Stimulated activated CD4-positive, alpha-beta T cell treated with anti-CD3 and anti-CD28 coated beads, TNF-alpha, amount 100 ng/mL, for 1 hour (primary cell): ENCODE measurements at places on chromosomes 1 and 21.

- DNase-seq: no peak
Observed at GRCh38 chr1:153292740-153293479, 19.8 kb downstream of the PGLYRP3 start.

DNA sequence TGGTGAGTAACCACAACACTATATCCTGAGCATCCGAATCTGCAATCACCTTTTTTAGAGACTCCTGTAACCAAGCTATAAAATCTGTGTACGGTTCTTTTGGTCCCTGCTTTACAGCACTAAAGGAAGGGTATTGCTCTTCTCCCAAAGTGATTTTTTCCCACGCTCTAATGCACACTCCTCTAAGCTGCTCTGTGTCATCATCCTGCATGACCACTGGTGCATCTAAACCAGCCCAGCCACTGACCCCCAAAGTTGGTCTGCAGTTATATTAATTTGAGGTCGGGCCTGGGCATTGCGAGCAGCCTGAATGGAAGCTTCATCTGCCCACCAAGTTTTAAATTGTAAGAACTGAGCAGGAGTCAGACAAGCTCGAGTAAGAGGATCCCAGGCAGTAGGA lies 480.0 kb downstream of the PTPRU start:
- no peak for DNase-seq

DNA sequence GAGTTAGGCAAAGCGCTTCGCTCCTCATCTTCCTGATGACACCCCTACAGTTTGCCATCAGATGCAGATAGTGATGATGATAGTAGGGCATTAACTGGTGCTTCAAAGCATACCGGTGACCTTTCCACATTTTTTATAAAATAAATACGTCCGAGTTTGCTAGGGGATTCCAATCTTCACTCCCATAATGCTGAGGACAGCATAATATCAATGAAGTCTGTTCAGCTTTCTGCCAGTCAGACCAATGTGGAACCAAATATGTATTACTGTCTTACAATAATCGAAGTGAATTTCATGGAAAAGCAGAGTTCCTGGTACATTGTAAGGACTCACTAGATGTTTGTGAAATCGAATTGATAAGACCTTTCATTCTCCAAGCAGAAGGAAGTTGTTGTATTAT lies 258.7 kb downstream of the RYR2 start:
- no peak for DNase-seq

DNA sequence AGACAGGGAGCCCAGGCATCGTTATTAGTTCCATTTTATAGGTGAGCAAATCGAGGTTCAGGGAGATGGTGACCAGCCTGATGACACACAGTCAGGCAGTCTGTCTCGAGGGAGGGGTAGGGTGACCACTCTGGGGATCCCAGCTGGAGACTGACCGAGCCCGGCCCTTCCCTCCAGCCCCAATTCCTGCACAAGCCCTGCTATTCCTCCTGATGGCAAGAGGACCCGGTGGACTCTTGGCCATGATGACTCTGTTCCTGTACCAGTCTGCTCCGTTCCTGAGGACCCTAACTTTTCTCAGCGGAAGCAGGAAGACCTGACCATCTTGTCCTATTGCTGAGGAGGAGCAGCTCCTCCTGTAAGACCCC lies 391 bp downstream of the AGT start:
- no peak for DNase-seq

DNA sequence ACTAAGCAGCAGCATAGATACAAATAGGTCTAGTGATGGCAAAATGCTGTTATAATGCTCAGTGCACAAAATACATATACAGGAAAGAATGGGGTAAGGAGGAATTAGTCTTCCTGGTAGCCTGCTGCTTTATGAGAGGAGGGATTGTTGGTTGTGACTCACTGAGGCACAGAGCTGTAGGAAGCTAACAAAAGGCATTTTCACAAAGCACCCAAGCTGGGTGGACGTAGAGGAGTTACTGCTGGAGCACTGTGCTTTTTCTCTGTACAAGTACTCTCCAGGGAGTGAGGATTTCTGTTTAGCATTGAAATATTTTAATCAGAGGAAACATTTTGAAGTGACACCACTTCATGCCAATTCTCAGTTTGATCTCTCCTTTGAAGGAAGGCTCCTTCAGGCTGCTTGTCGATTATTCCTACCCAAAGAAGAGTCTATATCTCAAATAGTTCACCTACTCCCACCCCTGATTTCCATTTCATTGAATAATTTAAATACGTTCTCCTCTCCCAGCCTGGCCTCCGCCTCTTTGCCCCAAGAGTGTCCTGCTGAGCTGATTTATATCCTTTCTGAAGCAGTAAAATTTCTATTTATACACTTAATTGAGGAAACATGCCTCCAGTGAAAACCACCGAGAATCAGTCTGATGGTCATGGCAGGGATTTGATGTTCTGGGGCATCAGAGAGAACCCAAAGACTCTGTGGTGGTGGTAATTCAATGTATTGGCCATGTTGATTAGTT lies 271.9 kb downstream of the HHAT start:
- no peak for DNase-seq

- DNase-seq: no peak
Observed at GRCh38 chr1:109523706-109524105, 14.2 kb upstream of the AMIGO1 start.

DNA sequence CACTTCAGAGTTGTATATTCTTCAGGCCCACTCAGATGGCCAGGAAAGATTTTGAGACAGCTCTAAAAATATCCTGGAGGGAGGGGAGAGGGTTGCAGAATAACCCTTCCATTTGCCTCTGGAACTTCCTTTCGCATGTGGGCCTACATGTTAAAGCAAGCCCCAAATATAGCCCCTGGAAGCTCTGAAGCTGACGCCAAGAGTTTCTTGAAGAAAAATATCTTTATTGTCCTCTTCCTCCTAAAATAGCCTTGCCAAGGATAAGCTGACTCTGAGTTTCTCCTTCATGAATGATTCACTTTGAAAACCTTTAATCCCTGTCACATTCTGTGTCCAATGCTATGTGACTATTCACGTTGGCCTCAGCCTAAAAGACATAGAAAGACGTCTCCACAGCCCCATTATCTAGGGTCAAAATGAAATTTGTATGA lies 6.4 kb downstream of the C1orf116 start:
- DNase-seq: no peak

DNA sequence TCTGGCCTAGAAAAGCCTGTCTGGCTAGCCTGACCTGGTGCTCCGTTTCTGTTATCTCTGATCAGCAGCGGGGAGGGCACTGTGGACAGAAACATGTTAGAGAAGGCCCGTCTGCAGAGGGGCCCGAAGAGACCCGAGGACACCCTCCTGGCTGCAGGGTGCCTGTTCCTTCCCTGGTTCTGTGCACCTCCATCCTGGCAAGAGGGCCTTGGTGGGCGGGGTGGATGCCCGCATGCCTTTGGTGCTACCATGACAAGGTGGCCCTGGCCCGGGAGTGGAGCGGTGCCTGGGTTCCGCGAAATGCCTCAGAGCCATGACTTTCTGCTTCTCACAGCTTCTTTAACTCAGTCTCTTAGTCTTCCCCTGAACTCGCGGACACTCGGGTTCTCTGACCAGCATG lies 233.6 kb downstream of the CAMTA1 start:
- DNase-seq: no peak

GRCh38 chr1:162359523-162360236 lies 17.0 kb downstream of the SPATA46 start:
- DNase-seq: no peak

DNA sequence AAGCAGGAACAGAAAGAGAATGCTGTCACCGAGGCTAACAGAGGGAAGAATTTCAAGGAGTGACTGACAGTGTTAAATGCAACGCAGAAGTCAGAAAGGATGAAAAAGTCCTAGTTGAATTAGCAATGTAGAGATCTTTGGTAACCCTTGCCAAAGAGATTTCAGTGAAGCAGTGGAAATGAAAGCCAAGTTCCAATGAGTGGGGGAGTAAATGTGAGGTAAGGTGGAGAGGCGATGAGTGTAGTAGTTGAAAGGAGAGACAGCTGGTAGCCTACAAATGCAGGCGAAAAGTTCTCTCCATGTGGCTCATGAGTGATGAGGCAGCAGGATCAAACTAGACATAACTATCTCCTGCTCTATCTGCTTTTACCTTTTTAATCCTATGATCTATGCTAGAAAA lies 74.6 kb upstream of the IPO9 start:
- DNase-seq: no peak

- DNase-seq: no peak
Observed at GRCh38 chr1:182459949-182460348, 10.0 kb downstream of the RGSL1 start.

GRCh38 chr21:41916888-41917433 lies 36.9 kb downstream of the C2CD2 start:
- DNase-seq: no peak

DNA sequence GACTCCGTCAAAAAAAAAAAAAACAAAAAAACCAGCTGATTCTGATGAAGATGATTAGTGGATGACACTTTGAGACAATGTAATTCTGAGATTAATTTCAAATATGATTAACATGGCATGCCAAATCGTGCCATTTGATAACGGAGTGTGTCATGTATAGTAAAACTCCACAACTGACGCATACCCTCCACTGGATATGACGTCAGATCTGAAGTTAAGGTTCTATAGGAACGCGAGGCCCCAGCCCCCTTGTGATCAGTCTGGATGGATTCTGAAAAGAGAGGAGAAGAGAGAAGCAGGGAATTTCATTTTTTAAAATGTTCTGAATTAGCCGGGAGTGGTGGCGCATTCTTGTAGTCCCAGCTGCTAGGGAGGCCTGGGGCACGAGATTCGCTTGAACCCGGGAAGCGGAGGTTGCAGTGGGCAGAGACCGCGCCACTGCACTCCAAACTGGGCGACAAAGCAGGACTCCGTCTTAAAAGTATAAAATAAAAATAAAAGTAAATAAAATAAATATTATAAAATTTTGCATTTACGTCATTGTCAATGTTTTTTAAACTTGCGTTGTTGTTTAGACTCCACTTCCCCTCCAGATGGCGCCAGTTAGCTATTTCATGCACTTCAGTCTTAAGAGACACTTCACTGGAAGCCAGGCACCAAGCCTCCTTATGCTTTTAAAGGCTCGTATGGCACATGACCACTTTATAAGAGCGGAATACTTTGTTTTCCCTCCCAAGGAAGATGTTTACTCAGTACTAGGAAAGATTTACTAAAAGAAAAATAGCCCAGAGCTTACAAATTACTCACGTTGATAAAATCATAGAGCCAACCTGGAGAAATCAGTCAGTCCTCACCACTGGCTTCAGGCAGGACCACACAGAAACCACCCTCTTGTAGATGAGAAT lies 65.5 kb downstream of the UBE2U start:
- peak; percentile 20 for DNase-seq

GRCh38 chr1:2135441-2135841 lies 59.1 kb downstream of the FAAP20 start:
- DNase-seq: no peak

DNA sequence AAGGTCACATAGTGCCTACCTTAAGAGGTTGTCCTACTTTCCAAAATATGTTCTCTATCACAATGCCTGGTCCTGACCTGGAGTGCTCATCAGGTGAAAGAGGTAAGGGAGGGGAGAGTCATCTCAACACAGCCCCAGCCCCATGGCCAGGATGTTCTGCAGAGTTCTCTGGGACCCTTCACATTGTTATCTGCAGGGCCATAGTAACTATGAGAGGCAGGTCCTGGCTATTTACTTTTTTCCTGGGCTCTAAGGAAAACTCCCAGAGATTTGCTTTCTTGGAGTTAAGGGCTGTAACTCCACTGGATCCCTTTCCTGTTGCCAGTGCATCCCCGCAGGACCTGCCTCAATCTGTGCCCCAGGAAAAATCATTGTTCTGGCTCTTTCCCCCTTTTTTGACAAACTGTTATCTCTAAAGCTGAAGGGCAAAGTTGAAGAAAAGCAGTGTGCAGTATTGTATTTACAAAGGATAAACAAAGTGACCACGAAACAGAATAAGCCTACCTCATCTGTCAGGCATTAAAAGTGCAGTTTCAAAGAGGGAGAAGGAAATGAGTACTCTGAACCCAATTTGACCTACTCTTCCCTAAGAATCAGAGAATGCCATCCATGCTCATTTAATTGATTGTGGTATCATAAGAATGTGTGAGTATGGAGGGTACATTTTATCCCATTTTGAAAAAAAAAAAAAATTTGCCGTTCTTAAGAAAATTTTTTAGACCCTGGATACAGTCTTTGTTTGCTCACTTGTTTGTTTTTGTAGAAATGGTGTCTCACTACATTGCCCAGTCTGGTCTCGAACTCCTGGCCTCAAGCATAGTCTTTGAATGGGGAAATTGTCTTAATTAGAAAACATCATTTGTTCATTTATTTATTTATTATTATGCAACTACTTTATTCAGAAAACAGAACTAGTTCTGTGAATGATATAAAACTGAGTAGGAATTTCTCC lies 149.6 kb downstream of the RHOU start:
- no peak for DNase-seq

DNA sequence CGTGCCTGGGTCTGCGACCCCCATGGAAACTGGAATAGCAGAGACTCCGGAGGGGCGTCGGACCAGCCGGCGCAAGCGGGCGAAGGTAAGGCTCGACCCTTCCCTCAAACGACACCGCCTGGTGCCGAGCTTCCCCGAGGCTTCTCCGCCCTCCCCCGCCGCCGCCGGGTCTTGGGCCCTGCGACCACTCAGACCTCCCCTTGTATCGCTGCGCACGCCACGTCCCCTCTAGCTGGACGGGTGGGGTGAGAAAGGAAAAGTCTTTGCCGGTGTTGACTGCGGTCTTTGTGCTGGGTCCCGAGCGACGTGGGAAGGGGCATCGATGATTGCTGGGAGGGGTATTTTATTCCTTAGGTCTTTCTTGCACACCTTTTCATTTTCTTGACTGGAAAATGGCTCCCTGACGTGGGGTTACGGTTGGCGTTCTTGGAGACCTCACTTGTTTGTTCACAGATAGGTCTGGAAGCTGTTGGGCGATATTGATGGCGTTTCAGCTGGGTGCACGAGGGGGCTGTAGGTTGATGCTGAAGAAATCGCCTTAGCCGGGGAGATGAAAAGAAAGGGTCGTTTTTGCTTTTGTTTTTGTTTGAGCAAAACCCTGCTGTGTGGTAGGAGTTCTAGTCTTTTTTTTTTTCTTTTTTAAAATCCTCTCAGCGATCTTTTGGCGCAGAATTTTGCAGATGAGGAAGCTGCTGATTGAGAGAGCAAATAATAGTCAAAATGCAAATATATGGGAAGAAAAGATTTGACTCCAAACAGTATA lies 776 bp downstream of the KDM1A start:
- peak; percentile 10 for DNase-seq

- DNase-seq: no peak
Observed at GRCh38 chr1:33329600-33330305, 8.9 kb upstream of the A3GALT2 start.

DNA sequence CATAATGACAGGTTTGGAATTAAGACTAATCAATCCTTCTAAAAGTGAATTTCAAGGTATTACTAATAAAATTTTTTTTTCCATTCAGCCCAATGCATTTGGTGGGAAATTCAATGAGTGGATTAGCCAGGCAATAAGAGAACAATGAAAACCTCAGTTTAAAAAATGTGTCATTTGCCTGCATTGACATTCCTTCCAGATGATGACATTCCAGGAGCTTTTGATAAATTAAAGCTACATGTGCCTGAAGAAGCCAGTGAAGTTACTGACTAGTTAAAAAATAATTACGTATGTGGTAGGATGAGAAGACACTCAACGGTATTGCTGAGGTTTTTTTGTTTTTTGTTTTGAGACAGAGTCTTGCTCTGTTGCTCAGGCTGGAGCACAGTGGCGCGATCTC lies 37.9 kb upstream of the RC3H1 start:
- no peak for DNase-seq
